NCI-H187 treated with DMSO at 0.1 percent for 48 hours (cell line): ENCODE measurements at places on chromosomes 3 and 15.

- DNase-seq: no peak
Observed at GRCh38 chr15:65021488-65021887, 8.0 kb downstream of the MTFMT start.

- DNase-seq: no peak
Observed at GRCh38 chr3:124761935-124762660, 31.8 kb downstream of the UMPS start.

DNA sequence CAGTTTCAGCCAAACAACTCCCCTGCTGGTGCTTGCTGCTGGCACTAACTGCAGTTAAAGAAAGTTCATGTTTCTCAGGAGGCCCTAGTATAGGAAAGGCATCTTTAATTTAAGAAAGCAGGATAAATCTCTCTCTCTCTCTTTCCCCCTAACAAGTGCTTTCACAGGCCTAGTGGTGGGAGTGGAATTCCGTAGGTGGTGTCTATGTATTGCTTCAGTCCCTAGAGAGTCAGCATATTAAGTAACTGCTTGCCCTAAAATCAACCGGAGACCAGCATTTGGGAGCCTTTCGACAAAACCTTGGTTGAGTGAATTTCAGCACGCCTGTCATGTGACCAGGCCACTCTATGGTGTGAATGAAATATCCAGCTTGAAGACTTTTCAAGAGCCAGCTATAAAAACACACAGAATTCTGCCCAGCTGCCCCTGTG, 169.2 kb upstream of the TGFBR2 start:
- DNase-seq: no peak

GRCh38 chr15:22795206-22796063, 9.0 kb downstream of the NIPA1 start:
- no peak for DNase-seq

DNA sequence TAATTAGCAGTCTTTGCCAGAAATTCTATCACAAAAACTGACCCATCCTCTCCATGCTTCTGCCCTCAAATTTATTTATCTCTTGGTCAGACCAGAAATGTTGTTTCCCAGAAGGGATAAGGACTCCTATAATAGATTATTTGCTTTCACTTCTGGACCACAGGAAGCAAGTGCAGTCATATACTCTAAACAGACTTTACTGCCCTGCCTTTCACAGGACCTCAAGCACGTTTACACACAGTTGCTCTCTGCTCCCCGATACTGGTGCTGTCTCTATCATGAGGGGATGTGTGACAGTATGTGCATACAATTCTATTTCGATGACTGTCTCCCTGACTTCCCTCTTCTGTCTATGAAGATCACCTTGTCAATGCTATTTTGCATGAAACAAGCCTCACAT, 205.5 kb upstream of the TGFBR2 start:
- DNase-seq: no peak

DNA sequence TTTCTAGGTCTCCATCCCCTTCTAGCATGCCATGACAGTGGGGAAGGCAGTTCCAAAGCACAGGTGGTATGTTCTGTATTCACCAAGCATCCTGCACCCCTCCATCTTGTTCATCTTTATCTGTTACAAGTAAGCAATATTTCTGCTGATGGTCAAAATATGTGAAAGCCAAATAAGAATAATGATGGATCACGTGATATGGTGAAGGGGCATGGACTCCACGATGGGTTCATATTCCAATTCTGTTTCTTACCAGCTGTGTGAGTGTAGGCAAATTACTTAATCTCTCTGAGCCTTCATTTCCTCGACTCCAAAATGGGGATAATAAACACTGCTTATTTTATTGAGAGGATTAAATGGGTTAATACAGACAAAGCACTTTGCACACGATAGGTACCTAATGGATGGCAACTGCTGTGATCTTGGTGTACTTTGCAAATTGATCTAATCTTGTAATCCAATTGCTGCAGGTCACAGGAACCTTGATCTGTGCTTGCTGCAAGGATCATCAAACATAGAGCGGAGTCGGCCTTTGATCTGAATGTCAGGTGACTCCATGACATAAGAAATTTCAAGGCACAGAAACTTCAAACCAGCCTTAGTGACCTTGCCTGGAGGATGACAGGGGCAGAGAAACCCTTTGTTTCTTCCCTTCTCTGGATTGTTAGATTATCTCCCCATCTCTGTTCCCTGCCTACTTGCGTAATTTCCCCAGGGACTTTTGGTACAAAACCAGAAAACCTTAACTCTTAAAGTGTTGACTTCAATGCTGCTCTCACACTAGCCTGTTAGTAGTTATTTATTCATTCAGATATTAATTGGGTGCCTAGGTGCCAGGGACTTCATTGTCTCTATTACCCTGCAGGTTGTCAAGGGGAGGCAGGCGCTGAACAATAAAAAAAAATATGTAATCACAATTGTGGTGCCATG, 25.8 kb downstream of the SIAH2 start:
- DNase-seq: no peak

DNA sequence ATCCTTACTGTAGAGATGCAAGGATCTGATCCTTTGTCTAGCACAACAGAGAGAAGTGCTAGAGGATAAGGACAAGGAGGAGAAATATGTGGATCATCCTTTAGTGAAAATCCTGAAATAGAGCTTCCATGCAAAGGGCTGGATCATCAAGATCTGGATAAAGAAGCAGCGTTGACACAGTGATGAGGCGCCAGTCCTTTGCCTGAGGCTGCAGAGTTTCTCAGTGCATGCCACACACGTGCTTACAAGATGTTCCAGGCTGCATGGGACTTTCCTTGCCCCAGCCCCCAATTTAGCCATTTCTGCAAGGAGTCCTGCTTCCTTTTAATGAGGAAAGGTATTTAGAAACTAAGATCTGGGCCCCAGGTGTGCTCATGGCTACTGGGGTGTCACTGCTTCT, 7.2 kb upstream of the ABTB1 start:
- DNase-seq: no peak
